ENCODE measurements at places on chromosomes 12 and 14.
A peak's percentile ranks its signal among the peaks of the same experiment; 100 is the strongest.

DNA sequence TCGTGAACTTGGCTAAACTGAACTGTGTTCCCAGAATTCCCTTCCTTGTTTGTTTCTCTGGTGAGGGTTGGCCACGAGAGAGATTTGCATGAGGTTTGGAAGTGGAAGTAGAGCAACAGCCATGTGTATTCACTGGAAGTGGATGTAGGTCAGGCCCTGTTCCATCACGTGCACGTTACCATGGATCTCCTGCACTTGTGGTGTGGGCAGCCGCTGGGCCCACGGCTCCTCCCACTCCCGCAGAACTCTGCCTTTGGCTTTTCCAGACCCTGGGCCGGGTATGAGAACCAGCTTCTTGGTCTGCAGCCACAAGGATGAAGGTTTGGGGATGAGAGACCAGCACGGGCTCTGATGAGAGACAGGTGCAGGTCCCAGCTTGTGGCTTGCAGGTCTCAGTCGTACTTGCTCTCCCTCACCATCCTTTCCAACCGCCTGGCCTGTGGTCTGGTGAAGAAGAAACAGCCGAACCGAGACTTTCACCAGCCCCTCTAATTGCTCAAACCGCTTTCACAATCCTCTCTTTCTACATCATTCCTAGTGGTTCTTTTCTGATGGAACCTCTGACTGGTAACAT, 94.9 kb downstream of the DUSP16 start:
- no peak for DNase-seq

- DNase-seq: no peak
Measured at GRCh38 chr12:52832985-52833905, 866 bp downstream of the KRT79 start.

DNA sequence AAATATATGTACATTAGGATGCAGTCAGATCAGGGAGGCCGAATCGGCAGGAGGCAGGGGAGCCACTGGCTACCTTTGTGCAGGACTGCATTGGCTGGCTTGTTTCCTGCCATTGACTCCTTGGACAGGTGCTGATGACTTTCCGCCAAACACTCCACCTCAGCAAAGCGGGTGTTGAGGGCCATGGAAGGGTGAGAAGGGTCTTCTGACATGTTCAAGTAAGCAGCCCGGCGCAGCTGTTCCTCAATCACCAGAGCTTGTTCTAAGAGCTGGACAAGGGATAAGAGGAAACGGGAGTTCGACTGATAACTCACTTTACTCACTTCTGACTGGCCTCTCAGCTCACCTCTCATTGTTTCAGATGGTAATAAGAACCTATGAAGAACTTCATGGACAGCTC, 4.9 kb upstream of the NOP2 start:
- no peak for DNase-seq

GRCh38 chr12:20599757-20600156, 95.4 kb upstream of the SLCO1C1 start:
- no peak for DNase-seq

DNA sequence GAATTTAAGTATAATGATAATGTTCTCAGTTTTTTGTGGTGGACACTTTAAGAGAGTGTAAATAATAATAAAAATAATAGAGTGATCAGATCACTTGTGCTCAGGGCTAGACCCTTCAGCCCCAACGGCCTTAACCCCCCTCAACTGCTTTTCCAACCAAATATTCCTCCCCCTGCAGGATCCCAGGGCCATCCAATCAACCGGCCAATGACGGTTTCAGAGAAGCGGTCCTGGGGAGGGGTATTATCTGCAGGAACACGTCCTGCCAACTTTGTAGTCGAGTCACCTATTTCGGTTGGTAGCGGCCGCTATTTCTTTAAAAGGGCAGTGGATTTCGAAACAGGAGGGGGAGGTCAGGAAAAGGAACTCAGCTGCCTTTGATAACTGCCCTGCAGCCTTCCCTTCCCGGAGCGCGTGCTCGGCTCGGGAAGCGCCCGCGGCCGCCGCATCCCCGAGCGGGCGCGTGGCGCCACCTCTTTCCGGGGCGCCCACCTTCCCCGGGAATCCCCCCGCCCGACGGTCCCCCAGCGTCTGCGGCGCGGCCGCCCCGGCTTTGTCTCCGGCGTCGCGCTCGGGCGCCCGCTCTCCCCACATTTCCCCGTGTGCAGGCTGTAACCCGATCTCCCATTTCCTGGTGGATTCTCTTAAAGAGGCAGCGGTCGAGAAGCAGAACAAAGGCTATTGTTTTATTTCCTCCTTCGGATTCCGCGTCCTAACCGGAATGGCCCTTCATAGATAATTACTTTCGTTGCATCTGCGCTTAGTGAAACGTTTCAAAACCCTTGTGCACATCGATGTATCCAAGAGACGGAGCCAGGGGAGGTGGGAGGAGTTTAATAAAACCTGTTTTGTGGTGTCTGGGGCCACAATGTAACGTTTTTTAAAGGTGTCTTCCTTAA, 711 bp upstream of the ETV6 start:
- peak; percentile 66 for DNase-seq

GRCh38 chr12:124437617-124438436, 129.6 kb downstream of the NCOR2 start:
- no peak for DNase-seq

GRCh38 chr14:93173943-93174395, 10.7 kb downstream of the MOAP1 start:
- no peak for DNase-seq

GRCh38 chr14:61577506-61577931, 117.8 kb upstream of the HIF1A start:
- DNase-seq: no peak

DNA sequence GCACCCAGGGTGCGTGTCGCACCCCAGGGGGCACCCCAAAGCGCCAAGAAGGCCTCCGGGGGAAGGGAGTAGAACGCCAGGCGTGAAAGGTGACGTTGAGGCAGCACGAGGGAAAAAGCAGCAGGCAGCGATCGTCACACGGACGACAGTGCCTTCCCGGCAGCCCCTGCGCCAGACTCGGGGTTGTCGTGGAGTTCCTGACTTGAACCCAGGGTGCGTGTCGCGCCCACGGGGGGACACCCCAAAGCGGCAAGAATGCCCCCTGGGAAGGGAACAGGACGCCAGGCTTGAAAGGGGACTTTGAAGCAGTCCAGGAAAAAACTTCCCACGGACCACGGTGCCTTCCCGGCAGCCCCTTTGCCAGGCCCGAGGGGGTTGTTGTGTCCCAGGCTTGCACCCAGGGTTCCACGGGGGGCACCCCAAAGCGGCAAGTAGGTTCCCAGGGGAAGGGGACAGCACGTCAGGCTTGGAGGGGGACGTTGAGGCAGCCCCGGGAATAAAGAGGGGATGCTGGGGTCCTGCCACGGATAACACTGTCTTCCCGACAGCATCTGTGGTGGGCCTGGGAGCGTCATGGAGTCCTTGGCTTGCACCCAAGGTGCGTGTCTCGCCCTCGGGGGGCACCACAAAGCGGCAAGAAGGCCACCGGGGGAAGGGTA, 159.2 kb upstream of the ALG10B start:
- DNase-seq: no peak

Measured in activated gamma-delta T cell (primary cell).